ENCODE measurements at places on chromosomes 13 and 19.

DNA sequence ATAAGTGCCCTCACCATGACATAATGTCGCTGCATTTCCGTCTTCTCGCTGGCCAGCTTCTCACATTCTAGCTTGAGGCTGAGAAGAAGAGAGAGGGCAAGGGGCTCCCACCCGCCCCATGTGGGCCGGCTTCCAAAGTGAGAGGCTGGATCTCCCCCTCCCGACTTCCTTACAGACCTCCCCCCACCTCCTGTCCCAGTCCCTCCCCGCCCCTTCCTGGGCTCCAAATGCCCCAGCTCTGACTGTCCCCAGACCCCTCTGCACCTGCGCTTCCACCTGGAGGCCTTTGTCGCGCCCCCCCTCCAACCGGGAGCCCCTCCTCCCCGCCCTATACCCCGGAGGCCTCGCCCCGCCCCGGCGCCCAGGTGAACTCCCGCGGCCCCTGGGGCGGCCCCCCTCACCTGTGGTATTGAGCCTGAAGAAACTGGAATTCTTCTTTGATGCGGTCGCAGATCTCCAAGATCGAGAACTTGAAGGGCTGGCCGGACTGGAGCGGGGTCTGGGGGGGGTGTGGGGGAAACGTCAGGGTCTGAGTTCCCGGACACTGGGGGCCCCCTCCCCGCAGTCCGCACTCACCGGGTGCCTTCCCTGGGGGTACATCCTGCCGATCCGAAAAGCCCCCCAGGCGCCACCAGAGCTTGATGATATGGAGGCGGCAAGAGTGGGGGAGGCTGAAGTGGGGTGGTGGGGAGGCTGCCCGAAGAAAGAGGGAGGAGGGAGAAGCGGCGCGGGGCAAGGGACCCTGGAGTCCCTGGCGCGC lies 595 bp downstream of the TLE2 start:
- DNase-seq, result peak; percentile 77

DNA sequence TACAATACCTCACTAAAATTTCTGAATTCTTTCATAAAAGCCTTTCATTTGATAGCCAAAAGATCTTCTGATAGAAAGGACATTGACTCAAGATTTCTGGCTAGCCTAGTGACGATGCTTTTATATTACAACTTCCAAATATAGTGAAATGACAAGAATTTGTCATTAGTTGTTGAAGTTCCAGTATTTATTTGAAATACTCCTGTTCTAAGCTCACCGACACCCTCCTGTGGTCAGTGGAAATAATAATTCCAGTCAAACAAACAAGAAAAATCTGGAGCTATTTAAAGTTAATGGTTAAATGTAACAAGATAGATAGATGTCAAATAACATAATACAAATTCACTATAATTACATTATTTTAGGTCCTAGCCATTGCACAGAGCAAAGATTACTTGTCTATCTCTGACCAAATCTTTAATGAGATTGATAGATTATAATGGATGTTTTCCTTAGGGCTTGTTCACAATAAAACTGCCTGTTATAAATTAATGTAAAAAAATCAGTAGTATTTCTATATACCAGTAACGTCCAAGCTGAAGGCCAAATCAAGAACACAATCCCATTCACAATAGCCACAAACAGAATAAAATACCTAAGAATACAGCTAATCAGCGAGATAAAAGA lies 195.5 kb downstream of the RGCC start:
- DNase-seq, result no peak

DNA sequence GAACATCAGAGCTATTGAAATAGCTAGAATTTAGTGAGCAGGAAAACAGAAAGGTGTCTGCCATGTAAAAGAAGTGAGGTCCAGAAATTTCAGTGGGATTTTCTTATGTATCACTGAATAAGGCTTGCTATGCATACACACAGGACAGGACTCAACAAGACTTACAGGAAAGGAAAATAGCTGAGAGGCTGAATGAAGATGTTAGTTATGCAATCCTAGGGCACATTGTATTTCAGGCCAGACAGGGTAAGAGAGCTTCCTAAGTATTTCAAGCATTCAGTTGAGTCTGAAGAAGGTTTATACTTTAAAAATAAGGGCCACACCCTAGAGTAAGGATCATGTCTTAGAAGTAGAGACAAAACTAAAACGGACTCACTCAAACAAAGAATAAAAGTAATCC lies 419.9 kb upstream of the PRR20A start:
- DNase-seq, result no peak

DNA sequence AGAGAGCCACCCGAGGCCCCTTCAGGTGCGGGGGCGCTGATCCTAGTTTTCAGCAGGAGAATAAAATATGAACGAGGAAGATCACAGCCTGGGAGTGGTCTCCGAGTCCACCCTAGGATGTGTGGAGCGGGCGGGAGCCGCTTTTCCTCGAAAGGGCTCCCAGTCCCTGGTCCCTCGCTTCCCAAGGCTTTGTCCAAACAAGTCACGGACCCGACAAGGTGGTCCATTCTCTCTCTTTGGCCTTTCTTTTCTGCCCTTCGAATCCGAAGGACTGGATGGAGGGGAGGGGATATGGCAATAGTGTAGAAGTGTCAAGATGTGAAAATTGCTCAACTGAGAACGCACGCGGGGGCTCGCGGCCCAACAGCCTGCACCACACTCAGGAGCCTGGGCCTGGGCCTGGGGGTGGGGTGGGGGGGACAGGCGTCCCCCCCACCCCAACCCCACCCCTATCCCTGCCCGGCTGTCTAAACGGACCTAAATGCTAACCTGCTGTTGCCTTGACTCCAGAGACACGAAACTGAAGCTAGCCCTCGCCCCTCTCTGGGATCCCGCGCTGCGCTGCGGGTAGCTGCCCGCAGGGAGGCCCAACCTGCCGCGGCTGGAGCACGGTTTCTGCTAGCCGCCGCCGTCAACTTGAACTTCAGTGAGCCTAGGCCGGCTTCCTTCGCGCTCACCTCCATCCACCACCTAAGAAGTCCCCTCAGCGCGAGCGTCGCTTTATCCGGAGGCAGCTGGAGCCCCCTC lies 7.1 kb downstream of the ZIC2 start:
- DNase-seq, result peak; percentile 88
